ENCODE measurements at places on chromosomes 6 and 20. TPM values are rescaled to one million over a fixed set of nuclear protein-coding genes. Genes with fewer than 3 reads are reported as not detected.

EYS gene
- 0.06 TPM for total RNA-seq

RIPPLY2 gene
- 0.46 TPM for total RNA-seq

LY6G6D gene
- not detected for total RNA-seq

ZNF76 gene
- 10.3 TPM for total RNA-seq

SOBP gene
- 1.0 TPM for total RNA-seq

XKR7 gene
- total RNA-seq = not detected

MAS1 gene
- not detected for total RNA-seq
